Esophagus mucosa (tissue), 1 donor: ENCODE measurements at places on chromosomes 5 and 9. TPM values are rescaled to one million over a fixed set of nuclear protein-coding genes. Genes with fewer than 3 reads are reported as not detected.

Gene MCTP1
- 4.6 TPM for total RNA-seq

DNA sequence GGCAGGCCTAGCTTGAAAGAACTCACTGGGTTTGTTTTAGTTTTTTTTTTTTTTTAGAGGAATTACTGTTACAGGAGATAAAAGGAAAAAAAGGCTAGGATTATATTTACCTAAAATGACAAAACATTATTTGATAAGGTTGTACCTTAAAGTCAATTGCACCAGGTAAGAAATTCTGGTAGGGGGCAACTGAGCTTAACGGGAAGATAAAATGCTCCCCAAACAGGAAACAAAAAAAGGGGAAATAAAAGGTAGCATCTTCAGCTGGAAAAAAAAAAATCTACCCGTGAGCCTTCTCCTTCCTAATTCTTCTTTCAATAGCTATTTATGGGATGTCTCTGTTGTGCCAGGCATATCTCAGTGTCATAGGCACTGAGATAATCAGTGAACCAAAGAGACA is 164.5 kb downstream of the PIK3R1 start:
- ATAC-seq, result no peak

GRCh38 chr5:167664222-167664804 is 627.1 kb upstream of the WWC1 start:
- no peak for ATAC-seq

- ATAC-seq, result no peak
Measured at GRCh38 chr9:127221695-127222094, 42.9 kb upstream of the GARNL3 start.

DNA sequence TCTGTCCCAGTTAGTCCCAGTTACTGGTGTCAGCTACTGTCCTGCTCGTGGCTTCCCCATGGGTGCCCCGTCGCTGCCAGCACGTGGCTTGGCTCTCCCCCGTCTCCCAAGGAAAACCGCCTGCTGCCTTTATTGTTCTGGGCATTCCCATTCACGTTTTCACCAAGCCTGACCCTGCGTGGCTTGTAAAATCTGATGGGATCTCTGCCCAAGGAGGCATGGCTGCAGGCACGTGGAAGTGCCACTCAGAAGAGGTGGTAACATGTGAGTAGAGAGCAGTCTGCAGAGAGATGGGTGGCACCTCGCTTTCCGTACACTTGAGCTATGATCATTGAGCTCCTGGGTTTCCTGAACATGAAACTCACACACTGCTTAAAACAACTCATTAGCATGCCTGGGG is 429.2 kb upstream of the KLF4 start:
- ATAC-seq, result no peak

DNA sequence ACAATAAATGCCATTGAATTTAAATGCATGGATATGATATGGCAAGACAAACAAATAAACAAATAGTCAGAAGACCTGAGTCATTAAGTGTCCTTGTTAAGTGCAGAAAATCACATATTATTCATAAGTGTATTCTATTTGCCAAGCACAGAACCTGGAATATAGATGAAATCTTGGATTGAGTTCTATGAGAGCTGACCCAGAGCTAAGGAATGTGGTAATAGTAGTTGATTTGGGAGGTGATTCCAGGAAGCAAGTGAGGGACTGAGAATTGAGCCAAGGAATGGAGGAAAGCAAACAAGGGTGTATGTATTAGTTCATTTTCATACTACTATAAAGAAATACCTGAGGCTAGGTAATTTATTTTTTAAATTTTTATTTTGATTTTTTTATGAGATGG is 208.9 kb downstream of the TRIM32 start:
- ATAC-seq, result no peak

Gene BASP1
- total RNA-seq, result 4.9 TPM

DNA sequence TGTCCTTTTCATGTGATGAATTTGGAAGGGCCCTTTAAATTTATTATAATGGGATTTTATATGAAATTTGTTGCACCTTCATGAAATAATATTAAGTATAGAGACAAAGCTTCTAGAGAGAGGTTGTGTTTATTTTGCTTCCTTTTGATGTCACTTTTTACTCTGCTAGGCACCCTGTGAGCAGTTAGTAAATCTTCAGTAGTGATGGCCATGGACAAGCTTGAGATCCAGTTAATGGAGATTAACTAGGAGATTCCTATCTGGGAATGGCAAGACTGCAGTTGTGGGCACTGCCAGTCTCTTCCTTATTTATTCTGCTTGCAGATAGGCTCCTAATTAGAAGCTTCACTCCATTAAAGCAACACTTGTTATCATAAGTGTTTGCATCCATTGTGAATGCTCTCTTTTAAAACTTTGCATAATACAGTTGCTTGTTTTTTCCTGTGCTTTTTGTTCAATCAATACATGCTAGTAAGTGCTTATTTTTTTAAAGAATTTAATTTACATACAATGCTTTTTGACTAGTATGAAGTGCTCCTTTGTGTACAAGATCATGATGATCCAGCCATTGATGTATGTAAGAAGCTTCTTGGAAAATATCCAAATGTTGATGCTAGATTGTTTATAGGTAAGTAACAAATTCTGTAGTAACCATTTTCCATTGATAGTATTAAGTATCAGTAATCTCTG is 25.9 kb downstream of the UGCG start:
- ATAC-seq, result no peak

DNA sequence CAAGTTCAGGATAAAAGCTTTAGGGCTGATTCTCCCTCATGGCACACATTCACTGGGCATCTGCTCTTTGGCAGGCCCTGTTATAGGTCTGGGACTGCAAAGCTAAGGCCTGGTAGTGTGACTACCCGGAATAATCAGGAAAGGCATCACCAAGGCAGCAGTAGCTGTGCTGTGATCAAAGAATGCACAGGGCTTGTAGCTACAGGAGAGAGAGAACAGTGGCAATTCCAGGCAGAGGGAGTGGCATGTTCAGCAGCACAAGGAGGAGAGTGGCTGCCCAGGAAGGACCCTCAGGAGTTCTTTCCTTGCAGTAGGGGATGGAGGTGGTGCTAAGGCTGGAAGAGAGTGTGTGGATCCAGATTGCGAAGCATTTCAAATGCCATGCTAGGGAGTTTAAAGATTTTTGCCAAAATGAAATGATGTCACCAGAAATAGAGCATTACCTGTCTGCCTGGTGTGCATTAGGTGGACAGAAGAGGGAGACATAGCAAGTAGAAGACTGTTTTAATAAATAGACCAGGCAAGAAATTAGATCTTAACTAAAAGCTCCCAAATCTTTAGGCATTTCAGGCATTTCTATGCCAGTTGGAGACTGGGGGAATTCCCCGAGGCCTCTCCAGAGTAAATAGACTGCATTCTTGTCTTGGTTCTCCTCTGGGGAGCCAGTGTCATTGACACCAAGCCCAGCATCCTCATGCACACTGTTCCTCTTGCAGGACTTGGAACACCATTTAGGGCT is 69.1 kb downstream of the GPR21 start:
- peak; percentile 59 for ATAC-seq

DNA sequence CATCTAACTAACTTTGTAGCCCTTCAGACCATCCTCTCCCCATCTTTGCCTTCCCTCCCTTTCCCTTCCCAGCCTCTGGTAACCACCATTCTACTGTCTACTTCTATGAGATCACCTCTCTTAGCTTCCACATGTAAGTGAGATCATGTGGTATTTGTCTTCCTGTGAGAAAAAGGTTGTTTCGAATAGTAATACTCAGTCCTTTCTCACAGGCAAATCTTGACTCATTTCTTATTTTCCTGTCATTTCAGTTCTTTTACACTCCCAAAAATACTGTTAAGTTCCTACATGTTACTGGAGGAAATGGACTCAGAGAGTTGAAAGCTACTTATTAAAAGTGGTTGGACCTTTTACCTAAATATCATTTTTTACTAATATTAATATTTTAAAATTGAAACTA is 82.1 kb downstream of the SLF1 start:
- ATAC-seq, result no peak

GRCh38 chr5:145101246-145101645 is 733.9 kb downstream of the PRELID2 start:
- no peak for ATAC-seq

Gene NR4A3
- 0.24 TPM for total RNA-seq

DNA sequence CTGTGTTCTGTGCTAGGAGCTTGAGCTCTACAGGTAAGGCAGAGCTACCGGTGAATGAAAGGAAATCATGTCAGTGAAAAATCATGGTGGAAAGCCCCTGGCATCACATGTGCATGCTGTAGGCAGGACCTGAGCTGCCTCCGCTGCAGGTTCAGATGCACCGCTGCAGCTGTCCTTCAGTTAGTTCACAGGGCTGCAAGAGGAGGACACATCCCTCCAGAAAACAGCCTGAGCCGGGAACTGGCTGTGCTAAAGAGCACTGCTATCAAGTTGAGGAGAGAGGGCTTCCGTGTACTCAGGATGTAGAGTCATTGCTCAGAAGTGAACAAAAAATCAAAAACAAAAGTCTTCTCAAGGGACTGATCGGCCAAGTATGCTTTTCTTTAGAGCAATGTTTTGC is 138.6 kb downstream of the ERCC6L2 start:
- ATAC-seq, result no peak

DNA sequence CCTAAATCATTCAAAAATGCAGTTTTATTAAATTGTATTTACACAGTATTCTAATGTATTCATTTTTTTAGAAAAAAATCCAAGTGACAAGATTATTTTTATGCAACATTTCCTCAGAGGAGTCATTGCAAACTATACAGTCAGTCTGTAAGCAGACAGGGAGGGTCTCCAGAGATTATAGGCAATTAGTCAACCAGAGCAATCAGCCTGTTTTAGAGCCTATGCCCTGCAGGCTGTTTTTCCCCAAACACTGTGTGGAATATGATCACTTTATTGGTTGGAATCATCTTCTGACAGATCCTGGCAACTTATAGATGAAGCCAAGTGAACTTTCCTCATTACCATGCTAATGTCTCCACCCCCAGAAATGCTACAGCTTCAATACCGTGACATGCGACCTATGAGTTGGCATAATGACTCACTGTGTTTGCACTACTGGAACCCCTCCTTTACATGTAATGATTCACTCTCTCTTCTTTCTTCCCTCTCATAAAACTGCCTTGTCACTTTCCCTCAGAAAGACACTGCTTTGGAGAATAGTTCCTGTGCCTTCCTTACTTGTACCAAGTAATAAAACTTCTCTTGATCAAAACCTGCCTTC is 577.7 kb upstream of the FTMT start:
- peak; percentile 88 for ATAC-seq

DNA sequence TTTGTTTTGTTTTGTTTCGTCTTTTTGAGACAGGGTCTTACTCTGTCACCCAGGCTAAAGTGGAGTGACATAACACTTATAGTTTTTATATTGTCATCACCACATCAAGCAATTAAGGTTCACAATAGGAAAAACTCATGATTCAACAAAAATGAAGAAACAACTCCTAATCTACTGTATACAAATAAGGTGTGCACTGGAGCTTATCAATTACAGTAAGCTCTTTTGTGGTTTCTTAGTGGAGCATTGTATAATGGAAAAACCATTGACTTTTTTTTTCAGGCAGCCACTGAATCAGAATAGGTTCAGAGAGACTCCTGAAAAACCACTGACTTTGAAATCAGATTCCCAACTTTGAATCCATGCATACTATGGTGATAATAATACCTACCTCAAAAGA is 10.8 kb upstream of the PLIN2 start:
- ATAC-seq, result no peak

Gene TMEM232
- total RNA-seq, result 0.56 TPM

Gene IFNA2
- not detected for total RNA-seq

DNA sequence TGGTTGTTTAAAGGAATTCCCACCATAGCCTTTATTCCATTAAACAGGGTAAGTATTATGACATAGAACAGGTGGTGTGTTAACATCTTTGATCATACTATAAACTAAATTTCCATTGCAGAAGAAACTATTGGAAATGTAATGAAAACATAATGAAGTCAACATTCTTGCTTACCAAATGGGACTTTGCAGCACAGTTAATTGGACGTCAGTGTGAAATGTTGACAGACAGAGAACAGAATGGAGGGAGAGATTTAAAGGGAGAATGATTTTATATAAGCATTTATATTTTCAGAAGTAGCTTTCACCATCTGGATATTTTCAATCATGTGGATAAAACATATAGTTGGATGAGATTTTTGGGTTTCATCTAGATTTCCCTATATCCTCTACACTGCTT is 311.3 kb downstream of the TUSC1 start:
- ATAC-seq, result no peak

Gene RNF208
- total RNA-seq, result 11.2 TPM

Gene IGFBPL1
- total RNA-seq, result not detected

Gene HRCT1
- total RNA-seq, result 1.2 TPM

Gene LCN10
- 1.3 TPM for total RNA-seq

GRCh38 chr9:27495480-27496134 is 28.5 kb upstream of the IFNK start:
- no peak for ATAC-seq

- ATAC-seq, result no peak
Measured at GRCh38 chr5:78633700-78634099, 14.9 kb downstream of the LHFPL2 start.

DNA sequence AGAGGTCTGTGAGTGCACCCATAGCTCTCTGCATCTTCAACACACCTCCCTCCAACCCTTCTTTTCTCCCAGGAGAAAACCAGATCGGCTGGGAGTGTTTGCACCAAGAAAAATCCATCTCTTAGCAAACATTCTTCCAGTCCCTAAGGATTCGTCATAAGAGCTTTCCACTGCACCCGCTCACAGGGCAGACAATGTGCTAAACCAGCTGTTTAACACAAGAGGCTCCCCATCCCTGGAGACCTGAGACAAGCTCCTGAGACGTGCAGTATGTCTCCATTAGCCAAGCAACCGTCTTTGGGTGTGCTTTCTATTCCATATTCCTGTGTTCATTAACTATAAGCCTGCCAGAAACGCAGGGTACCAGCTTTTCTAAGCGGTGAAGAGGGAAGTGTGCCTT is 93.6 kb upstream of the ZNF462 start:
- ATAC-seq, result no peak

DNA sequence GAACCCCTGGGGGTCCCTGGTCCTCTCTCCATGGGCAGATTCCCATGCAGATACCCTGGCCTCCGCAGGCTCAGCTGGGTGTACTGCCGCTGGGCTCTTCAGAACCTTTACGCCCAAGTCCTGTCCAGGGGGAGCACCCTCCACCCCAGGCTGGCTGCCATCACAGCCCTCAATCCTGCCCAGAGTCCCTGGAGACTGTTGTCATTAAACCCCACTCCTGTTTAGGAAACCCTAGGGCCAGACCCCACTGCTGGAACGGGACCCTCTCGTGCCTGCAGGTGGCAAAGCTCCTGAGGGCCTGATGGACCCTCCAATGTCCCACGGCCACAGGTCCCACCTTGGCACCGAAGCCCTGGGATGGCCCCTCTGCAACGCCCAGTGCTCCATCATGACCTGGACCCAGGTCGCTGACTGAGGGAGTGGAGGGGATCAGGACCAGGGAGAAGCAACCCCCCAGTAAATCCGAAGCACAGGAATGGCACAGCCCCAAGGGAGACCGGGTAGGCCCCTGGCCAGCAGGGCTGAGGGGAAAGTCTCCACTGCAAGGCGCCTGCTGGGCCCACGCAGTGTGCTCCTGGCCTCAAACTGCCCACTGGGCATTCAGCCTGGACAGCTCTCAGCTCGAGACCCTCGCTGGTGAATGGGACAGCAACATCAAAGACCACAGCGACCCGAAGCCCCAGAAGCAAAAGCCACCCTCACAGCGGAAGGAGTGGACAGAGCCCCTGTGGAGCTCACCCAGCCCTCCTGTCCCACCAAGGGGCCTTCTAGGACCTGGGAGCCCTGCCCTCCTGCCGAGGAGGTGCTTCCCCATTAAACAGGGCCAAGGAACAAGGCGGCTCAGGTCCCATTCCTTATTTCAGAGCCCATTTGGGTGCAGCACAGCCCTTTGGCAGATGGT is 8.3 kb downstream of the ZDHHC11B start:
- ATAC-seq, result no peak

- peak; percentile 74 for ATAC-seq
Measured at GRCh38 chr5:108747774-108748400, at the start of gene FER. TSS of gene FER (plus strand) at chr5:108747897. CDS start at chr5:108798183, 50,286 bp downstream.

GRCh38 chr9:129587487-129588262 is 33.2 kb downstream of the C9orf50 start:
- ATAC-seq, result no peak

Gene CBY3
- not detected for total RNA-seq
